NCI-H2081 (cell line): ENCODE measurements at places on chromosomes 12 and 14.

DNA sequence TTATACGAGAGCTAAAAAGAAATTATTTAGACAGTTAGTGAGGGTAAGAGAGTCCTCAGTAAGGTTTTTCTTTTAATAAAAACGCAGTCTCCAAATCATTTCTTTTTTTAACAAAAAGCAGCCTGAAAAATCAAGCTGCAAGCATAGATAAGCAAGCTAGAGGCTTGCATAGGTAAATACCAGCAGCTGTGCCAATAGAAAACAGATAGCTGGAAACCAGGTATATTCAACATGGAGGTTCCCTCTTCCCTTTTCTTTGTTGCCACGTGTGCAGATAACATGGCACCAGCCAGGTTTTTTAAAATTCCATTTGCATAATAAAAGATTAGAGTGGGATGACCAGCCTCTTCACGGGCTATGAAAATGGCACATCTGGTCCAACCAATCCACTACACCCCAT lies 6.1 kb upstream of the PRKAB1 start:
- no peak for DNase-seq

DNA sequence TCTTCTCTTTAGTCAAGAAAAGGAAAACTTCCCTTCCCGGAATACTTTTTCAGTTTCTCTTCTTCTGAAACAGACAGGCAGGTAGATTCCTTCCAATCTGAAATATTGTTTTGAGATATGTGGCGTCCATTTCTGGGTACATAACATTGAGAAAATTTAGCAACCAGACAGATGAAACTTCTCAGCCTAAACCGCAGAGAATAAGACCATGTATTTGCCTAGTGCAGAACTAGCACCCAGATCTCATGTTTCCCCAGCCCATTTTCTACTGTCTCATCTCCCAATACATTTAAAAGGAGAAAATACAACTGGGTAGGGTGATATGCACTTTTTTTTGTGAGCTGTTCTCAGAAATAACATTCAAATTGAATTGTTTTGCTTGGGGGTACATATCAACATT lies 6.4 kb downstream of the AVPR1A start:
- DNase-seq = no peak

DNA sequence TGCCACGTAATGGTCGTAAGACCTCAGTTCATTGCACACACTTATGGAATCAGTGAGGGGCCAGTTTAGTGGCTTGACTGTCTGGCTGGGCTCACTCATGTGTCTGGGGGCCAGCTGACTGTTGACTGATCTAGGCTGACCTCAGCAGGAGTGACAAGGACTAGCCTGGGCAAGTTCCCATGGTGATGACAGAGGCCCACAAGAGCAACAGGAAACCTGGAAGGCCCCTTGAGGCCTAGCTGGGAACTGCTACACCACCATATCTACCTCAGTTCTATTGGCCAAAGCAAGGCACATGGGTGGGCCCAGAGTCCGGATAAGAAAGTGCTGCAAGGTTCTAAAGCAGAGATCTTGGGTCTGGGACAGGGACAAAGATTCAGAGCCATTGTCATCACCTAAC lies 21.3 kb upstream of the RFLNA start:
- DNase-seq = no peak

DNA sequence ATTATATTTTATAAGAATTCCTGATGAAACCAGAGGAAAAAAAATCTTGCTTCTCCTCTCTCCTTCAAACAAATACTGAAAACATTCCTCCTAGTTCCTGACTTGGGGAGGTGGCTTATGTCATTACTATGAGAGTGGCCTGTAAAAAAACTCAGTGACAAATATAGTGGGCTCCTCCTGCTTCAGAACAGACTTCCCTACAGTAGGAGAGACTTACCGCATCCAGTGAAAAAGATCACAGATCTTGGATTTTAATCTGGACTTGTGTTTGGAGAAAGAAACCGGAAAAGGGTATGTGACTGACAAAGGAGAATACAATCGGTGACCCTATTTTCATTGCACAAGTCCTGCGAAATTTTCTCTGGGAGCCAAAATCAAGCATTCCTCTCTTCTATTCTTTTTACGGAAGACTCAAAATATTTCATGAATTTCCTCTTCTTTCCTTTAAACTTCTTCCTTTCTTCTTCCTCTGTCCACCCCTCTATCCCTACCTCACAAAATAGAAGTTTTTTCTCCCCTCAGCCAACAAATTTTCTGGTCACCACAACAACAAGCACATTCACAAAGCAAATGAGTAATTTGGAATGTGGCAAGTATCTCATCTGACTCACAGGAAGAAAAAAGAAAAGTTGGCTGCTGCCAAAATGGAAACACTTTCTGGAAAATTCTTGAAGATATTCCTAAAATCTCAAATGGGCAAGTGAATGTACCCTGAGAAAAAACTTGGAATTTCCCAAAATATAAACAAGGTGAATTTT lies 185.1 kb upstream of the CDKN3 start:
- no peak for DNase-seq

DNA sequence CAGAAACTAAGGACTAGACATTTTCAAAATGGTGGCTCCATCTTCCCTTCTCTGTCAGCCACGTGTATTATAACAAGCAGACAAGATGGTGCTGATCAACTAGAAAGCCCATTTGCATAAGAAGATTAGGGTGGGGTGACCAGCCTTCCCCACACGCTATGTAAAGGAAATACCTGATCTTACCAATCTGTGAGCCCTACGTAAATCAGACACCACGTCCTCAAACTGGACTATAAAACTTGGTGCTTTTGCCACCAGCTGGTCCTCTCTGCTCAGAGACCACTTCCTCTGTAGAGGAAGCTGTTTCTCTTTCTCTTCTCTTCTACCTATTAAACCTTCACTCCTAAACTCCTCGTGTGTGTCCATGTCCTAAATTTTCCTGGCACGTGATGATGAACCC lies 101.1 kb upstream of the PLEKHG7 start:
- no peak for DNase-seq

- no peak for DNase-seq
Observed at GRCh38 chr14:100076133-100076532, 10.9 kb downstream of the EVL start.

- DNase-seq = no peak
Observed at GRCh38 chr14:56243110-56243509, 124.9 kb downstream of the PELI2 start.

DNA sequence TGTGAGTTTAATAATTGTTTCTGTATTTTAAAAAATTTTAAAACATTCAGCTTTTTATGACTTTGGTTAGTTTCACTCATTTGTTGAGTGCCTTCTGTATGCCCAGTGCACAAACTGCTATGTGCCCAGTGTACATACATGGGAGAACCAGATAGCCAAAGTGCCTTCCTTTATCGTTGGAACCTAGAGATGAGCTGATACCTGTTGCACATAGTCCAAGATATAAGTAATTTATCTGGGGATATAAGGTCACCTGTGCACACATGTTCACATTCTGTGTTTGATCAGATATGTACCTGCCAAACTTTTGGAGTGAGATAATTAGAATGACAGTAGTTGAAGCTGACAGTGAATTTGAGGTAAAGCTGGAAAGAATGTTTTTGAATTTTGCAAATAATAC lies 37.9 kb downstream of the RAB21 start:
- DNase-seq = no peak
